Stimulated activated CD4-positive, alpha-beta T cell treated with anti-CD3 and anti-CD28 coated beads, Interleukin-15, amount 100 ng/mL, for 1 hour (primary cell): ENCODE measurements at places on chromosomes 6 and 20.

- no peak for DNase-seq
These were observed 494.1 kb upstream of the ARID1B start for GRCh38 chr6:156283091-156283490.

DNA sequence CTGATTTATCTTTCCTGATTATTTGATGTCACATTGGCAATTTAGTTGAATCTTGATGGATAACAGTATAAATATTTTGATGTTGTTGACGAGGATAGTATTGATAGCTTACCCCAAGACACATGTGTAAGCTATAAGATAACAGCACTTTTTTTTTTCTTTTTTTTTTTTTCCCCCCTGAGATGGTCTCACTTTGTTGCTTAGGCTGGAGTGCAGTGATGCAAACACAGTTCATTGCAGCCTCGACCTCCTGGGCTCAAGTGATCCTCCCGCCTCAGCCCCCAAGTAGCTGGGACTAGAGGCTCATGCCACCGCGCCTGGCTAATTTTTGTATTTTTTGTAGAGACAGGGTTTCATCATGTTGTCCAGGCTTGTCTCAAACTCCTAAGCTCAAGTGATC, 21.8 kb downstream of the MYO6 start:
- DNase-seq: no peak

- DNase-seq: no peak
These were observed 77.7 kb upstream of the ZFP64 start for GRCh38 chr20:52269321-52269720.

DNA sequence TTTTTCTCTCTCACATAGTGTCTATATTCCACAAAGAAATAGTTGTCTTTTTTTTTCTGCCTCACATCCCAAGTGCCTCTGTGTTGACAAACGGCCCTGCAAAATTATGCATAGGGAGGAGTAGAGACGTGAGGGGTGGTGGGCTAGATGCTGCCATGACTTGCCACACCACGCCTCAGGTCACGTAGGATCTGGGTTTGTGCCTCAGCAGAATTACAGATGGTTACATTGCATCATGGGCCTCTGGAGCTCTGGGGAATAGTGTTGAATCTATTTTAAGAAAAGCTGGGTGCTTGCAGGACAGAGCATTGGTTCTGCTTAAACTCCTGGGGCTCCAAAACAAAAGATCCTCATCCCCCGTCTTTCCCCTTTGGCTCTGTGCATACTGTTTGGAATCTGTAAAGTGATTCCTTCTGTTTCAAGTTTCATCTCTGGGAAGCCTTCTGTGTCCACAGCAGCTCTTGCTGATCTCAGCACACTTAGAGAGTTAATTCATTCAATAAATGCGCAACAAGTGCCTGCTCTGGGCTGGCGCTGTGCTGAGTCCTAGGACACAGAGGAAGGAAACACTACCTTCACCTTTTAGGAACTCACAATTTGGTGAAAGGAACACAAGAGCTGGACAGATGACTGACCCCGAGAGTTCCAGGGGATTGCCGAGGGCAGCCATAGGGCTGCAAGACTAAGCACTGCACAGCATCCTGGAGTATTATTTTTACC, 2.4 kb downstream of the FANCE start:
- no peak for DNase-seq

GRCh38 chr6:52570291-52570700, 6.6 kb downstream of the TRAM2 start:
- DNase-seq: no peak

DNA sequence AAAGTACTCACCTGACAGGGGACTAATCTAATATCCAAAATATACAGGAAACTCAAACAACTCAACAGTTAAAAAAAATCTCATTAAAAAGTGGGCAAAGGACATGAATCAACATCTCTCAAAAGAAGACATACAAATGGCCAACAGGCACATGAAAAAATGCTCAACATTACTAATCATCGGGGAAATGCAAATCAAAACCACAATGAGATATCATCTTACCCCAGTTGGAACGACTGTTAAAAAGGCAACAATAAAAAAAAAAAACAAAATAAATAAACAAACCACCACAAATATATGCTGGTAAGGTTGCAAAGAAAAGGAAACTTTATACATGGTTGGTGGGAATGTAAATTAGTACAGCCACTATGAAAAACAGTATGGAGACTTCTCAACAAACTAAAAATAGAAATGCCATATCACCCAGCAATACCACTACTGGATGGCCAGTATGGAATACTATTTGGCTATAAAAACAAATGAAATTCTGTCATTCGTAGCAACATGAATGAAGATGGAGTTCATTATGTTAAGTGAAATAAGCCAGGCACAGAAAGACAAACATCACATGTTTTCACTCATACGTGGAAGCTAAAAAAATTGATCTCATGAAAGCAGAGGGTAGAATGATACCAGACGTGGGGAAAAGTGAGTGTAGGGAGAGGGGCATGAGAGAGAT, 6.6 kb downstream of the SIRPB2 start:
- no peak for DNase-seq
